CD4-positive, alpha-beta T cell treated with Interleukin-15 for 4 hours (primary cell): ENCODE measurements at places on chromosomes 2 and 18.

GRCh38 chr2:191676790-191677645 lies 918 bp upstream of the NABP1 start:
- peak; percentile 50 for DNase-seq

GRCh38 chr2:85327160-85327821 lies 498 bp downstream of the TGOLN2 start:
- DNase-seq, result peak; percentile 52

GRCh38 chr2:1864981-1865421 lies 120.7 kb upstream of the PXDN start:
- DNase-seq, result no peak

DNA sequence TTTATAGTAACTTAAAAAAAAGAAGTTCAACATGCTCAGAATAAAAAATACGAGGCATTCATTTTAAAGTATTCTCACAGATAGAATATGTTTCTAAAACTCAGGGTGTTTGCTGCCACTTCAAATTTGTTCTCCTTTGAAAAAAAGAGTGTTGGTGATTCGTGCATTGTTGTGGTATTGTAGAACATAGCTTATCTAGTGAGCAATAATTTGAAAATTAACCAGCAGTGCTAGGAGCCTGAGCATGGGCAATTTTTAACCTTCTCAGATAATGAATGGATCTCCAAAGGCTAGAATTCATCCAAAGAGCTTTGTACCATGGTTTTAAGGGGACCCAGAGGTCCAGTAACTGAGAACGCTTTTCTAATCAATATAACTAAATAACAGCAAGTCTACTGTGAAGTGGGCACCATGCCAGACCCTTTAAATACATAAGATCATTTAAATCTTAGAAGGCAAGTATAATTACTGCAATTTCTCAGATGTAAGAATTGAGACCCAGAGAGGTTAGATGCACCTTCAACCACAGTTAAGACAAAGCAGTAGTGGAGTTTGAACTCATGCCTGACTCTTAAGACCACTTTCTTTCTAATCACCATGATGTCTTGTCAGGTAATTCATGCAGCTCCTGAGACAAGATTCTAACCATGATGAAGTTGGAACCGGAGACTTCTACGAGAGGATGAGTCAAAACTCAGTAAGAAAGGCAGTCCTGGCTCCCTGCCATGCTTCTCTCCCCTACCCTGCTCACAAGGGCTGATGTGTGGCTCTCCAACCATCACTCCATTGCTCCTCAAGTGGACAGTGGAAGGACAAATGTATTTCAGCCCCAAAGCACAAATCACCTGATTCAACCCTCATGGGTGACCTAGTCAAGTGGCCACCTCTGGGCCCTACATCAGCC lies 3.4 kb downstream of the CYRIA start:
- DNase-seq, result no peak

DNA sequence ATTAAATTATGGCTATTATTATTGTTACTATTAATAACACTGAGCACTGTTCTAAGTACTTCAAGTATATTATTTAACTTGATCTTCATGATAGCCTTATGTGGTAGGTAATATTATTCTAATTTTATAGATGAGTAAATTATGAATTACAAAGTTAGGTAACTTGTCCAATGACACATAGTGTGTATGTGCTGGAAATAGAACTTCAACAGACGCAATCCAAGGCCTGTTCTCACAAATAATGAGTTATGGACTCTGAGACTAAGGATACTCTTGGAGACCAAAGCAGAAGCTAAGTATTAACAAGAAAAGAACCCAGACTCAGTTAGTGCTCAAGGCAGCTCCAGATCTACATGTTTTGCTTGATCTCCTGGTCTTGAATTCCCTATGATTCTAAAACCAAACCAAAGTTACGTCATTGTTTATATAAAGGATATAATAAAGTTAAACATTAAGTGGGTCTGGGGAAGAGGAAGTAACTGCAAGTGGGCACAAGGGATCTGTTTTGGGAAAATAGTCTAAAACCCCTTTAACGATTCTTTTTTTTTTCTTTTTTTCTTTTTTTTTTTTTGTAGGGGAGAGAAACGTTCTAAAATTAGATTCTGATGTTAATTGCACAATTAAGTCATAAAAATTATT lies 211.3 kb downstream of the ERBB4 start:
- DNase-seq, result no peak

- DNase-seq, result no peak
Measured at GRCh38 chr18:48853588-48853987, 97.2 kb downstream of the SMAD7 start.

- no peak for DNase-seq
Measured at GRCh38 chr2:120269816-120270215, 17.2 kb downstream of the RALB start.

DNA sequence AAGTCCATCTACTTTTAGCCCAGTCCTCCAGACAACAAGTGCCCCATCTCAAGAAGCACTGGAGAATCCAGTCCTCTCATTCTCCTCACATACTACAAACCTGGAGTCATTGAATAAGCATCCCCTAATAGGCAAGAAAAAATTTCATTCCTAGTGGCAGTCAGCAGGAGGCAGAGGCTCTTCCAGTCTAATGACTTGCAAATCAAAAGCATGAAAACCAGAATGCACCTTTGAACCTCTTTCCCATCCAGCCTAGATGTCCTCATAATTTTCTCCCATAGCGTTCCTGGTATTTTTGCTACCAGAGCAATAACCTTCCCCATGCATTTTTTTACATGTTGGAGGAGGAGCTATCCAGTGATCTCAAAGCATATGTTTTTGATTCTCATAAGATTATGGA lies 252.6 kb downstream of the TTC32 start:
- DNase-seq, result no peak

GRCh38 chr18:13284330-13285027 lies 65.9 kb downstream of the LDLRAD4 start:
- DNase-seq, result peak; percentile 29

DNA sequence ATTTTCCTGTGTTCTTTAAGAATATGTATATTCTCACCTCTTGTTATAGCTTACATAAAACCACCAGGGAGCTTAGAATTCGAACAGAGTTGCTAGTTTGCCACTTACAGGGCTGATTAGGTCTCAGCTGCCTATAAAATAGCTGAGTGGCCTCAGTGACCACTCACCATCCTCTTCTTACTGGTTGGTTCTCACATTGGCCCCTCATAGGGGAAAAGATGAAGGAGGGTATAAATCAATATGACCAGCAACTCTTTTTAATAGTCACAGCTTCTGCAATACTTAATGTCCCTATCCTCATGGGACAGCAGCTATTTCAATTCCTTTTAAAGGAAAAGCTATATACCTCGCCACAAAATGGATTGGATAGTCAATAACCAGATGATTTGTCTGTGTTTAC lies 199.4 kb upstream of the CDH20 start:
- DNase-seq, result no peak

DNA sequence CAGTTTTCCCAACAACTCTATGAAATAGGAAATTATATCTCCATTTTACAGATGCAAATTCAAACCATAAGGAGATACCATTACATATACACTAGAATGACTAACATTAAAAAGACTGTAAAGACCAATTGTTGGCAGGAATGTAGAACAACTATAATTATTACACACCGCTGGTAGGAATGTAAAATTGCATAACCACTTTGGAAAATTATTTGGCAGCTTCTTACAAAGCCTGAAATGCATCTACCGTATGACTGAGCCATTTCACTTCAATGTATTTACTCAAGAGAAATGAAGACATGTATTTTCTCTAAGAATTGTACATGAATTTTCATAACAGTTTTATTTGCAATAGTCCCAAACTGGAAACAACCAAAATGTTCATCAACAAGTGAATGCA lies 189.1 kb upstream of the BCL2L11 start:
- no peak for DNase-seq

DNA sequence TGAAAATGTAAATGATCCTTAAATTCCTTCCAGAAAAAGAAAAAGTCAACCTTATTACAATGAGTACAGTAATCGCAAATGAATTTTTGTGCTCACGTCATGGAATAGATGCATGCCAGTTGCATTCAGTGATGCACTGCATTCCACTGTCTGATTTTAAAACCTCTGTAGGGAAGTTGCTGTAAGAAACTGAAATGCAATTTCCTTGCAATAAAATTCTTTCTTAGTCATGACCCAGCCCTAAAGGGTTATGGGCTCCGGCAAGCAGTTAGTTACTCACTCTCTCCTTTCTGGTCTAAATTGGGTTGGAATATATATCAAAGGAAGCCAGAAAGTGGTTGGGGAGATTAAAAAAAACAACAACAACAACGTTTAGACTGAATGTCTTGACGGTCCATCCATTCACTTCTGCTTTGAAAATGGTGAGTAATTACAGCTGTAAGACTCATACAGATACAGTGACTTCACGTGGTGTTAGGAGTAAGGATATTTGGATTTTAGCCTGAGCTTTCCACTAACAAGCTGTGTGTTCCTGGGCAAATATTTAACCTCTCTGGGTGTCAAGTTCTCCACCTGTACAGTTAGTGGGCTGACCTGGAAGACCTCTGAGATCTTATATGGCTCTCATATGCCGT lies 8.6 kb upstream of the RND3 start:
- DNase-seq, result no peak

- DNase-seq, result no peak
Measured at GRCh38 chr2:22734373-22735045, 650.5 kb upstream of the KLHL29 start.

GRCh38 chr2:121236650-121237180 lies 48.3 kb downstream of the TFCP2L1 start:
- DNase-seq, result no peak

DNA sequence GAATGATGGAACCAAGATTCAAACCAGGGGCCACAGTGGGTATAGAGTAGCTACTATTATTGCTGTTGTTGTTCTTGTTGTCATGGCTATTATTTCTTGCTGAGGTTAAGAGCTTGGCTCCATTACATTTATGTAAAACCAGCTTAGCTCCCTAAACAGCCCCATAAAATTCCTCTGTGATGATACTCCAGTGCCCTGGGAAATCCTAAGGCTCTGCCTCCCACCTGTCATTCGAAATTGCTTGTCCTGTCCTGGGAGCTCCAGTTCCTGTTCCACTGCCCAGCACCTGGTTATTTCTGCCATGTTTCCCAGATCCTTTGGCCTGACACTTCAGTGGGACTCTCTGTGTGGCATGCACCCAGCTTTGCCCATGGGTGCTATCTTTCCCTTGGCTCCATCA lies 27.8 kb upstream of the NCOA1 start:
- no peak for DNase-seq

- DNase-seq, result no peak
Measured at GRCh38 chr2:146228466-146229058, 1616.3 kb upstream of the ACVR2A start.

GRCh38 chr18:60038731-60039130 lies 138.9 kb downstream of the PMAIP1 start:
- no peak for DNase-seq

- DNase-seq, result no peak
Measured at GRCh38 chr2:30232801-30233130, 1.4 kb downstream of the LBH start.

- DNase-seq, result no peak
Measured at GRCh38 chr2:232538671-232539070, 821 bp upstream of the CHRNG start.

DNA sequence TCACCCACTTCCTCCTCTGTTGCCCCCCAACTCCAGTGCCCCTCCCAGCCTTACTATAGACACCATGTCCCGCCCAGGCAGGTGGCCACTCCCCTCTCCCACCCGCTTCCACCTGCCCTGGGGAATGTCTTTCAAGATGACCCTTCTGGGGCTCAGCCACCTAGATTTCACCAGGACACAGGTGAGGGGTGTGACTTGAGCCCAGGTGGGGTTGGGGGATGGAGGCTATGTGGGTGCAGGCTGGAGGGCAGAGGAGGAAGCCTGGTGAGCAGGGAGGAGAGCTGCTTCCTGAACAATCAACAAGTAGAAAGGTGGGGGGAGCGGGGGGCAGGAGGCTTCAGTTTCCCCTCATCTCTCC lies 8.7 kb downstream of the ADRA2B start:
- DNase-seq, result no peak

DNA sequence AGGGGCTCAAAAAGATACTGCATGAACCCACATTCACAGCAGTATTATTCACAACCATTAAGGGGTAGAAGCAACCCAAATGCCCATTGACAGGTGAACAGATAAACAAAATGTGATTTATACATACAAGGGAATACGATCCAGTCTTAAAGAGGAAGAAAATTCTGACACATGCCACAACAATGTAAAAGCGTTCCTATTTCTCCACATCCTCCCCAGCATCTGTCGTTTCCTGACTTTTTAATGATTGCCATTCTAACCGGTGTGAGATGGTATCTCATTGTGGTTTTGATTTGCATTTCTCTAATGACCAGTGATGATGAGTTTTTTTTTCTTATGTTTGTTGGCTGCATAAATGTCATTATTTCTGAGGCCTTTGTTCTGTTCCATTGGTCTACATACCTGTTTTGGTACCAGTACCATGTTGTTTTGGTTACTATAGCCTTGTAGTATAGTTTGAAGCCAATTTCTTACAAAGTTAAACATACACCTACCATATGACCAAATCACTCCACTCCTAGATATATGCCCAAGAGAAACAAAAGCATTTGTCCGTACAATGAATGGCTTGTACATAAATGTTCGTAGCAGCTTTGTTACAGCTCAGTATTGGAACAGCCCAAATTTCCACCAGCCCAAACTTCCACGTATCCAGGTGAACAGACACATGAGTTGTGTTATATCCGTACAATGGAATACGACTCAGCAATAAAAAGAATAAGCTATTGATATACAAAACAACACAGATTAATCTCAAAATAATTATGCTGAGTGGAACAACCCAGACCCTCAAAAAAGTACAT lies 85.1 kb downstream of the TMEM131 start:
- DNase-seq, result no peak

- no peak for DNase-seq
Measured at GRCh38 chr18:11872479-11873136, 21.4 kb downstream of the CHMP1B start.

DNA sequence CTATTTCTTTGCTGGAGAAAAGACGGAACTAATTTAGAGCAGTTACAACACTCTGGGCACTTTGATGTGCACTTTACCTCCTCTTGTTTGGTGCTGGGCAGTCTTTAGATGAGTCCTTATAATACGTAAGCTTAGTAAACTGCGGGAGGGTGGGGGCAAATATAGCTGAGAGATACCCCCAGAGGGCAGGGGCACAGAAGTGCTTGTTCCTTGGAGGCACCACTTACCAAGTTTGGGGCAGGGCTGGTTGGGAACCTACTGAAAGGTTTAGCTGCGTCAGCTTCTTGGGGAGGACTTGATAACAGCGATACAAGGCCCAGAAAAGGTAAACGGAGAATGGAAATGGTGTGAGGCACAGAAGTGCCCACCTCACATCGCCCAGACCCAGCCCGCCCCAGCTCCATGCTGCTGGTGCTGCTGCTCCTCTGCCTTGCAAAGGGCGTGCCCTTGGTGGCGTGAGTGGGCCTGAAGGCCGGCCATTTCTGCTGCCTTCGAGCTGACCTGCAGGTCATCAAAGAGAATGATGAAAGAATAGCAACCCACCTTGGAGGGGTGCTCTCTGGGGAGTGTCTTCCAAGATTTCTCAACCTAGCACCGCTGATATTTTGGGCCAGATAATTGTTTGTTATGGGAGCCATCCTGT lies 128.2 kb upstream of the EML6 start:
- DNase-seq, result no peak
